ENCODE measurements at places on chromosomes 4 and X. TPM values are rescaled to one million over a fixed set of nuclear protein-coding genes. Genes with fewer than 3 reads are reported as not detected.

DNA sequence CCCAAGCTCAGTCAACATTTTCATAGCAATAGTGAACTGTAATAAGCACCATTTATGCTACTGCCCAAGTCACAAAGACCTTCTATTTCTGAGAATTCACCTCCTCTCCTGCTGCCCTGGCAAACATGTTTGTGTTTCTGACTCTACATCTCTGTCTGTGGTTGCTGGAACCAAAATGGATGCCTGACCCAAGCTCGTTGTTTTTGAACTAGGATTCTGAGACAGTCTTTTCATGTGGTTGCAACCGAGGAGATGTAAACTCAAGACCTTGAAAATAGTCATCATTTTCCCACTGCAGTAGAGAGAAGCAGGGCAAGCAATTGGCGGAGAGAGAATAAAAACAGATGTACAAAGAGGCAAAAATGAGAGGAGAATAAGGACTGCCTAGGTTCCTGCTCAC lies 160.2 kb downstream of the RAB28 start:
- no peak for DNase-seq
- peaks cover 8% of the 10 kb centered on the region for H3K4me1 ChIP-seq
- no peak overlapping the region for H3K4me3 ChIP-seq
- no peaks in the 10 kb centered on the region for H3K27me3 ChIP-seq

DNA sequence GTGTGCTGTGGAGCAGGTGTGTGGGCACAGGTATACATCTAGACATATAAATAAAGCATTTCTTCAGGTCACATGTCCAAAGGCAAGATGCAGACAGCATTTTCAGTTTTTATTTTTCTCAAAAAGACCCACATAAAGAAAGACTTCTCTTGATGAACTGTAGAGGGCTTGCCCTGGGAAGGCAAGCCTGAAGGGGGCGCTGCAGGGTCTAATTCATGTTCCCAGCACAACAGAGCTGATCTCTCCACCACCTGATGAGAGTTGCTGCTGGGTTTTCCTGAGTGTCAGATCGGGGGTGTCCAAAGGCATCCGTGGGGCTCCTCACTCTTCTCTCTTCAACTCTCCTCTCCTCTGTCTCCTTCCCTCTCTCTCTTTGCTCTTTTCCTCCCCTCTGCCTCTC lies 26.6 kb downstream of the ADRA2C start:
- no peaks in the 10 kb centered on the region for H3K4me1 ChIP-seq
- DNase-seq, result peak; percentile 91
- H3K27ac ChIP-seq, result no peak overlapping the region
- no peak overlapping the region for H3K4me3 ChIP-seq
- no peaks in the 10 kb centered on the region for H3K36me3 ChIP-seq

GRCh38 chrX:44247468-44247867 lies 96.0 kb downstream of the EFHC2 start:
- H3K27ac ChIP-seq, result no peak overlapping the region
- H3K4me1 ChIP-seq, result peaks cover 19% of the 10 kb centered on the region
- H3K4me3 ChIP-seq, result no peak overlapping the region
- H3K27me3 ChIP-seq, result no peaks in the 10 kb centered on the region
- no peak for DNase-seq

DNA sequence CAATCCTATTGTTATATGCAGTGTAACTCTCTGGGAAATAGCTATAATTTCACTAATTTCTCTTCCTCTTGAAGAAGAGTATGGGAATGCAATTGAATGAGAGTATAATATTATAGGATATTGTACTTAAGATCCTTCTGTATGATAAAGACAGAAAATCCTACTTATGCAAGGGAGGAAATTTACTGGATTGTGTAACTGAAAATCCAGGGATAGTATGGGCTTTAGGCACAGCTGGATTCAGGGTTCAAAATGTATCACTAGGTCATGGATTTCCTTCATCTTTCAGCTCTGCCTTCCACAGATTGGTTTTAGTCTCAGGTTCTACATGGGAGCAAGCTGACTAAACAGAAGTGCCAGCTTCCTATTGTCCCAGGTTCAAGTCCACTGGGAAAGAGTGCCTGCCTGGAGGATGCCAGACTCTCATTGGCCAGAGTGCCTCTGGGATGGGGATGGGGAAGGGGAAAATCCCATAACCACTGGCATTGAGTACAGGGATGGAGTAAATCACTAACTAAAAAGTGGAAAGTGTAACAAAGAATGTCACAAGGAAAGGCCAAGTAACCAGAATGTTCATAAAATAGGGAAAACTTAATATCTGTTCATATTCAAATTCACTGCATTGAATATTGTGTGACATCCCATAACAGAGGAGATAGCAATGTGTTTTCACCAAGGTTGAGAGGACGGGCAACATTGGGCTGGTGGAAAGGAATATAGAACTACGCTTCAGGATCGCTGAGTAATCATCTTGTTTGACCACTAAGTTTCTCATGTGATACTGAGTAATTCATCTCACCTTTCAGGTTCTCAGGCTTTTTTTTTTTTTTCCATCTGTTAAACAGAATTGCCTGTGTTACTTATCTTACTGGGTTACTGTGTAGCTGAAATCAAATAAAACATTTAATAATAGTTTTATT lies 75.7 kb downstream of the ANXA3 start:
- no peak for DNase-seq
- H3K4me3 ChIP-seq, result no peak overlapping the region
- H3K27me3 ChIP-seq, result no peaks in the 10 kb centered on the region
- H3K27ac ChIP-seq, result no peak overlapping the region
- H3K4me1 ChIP-seq, result no peaks in the 10 kb centered on the region
- no peaks in the 10 kb centered on the region for H3K36me3 ChIP-seq

GRCh38 chrX:66602381-66602938 lies 36.4 kb downstream of the EDA2R start:
- no peaks in the 10 kb centered on the region for H3K4me1 ChIP-seq
- DNase-seq, result peak; percentile 10
- H3K27ac ChIP-seq, result no peak overlapping the region
- no peaks in the 10 kb centered on the region for H3K27me3 ChIP-seq

MSX1 gene
- not detected for total RNA-seq

MSMO1 gene
- 272 TPM for total RNA-seq

DNA sequence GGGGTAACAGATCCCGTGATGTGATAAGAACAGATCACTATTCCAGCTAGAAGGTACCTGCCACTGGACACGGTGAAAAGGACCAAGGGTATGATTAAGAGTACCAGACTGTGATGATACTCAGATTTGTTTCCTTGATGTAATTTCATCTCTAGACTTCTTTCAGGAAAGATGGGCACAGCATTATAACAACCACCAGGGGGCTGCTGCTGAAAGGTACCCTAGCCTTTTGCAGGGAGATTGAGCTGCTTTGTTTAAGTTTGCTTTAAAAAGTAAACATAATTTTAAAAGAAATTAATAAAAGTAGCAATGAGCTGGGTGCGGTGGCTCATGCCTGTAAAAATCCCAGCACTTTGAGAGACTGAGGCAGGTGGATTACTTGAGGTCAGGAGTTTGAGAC lies 145.4 kb downstream of the EMCN start:
- H3K4me3 ChIP-seq, result no peak overlapping the region
- peak; percentile 67 for DNase-seq

- no peaks in the 10 kb centered on the region for H3K36me3 ChIP-seq
- no peak for DNase-seq
- no peaks in the 10 kb centered on the region for H3K4me1 ChIP-seq
- no peak overlapping the region for H3K4me3 ChIP-seq
Observed at GRCh38 chr4:106868381-106869035, 167.6 kb downstream of the DKK2 start.

- no peak for DNase-seq
- H3K27me3 ChIP-seq, result peaks cover 28% of the 10 kb centered on the region
- H3K27ac ChIP-seq, result no peak overlapping the region
- H3K4me3 ChIP-seq, result no peak overlapping the region
- H3K36me3 ChIP-seq, result no peaks in the 10 kb centered on the region
Observed at GRCh38 chr4:3464349-3464905, 1.3 kb downstream of the DOK7 start.

OTUD4 gene
- 42.2 TPM for total RNA-seq

- no peaks in the 10 kb centered on the region for H3K4me1 ChIP-seq
- no peak overlapping the region for H3K4me3 ChIP-seq
- DNase-seq, result no peak
- H3K36me3 ChIP-seq, result no peaks in the 10 kb centered on the region
- no peak overlapping the region for H3K27ac ChIP-seq
Observed at GRCh38 chr4:54840992-54841768, 183.4 kb downstream of the KIT start.

GRCh38 chr4:168334053-168334452 lies 15.5 kb upstream of the DDX60 start:
- no peaks in the 10 kb centered on the region for H3K27me3 ChIP-seq
- no peak overlapping the region for H3K27ac ChIP-seq
- no peaks in the 10 kb centered on the region for H3K4me1 ChIP-seq
- H3K4me3 ChIP-seq, result no peak overlapping the region

TEX13C gene
- total RNA-seq, result 0.07 TPM

ZNF711 gene
- 18.5 TPM for total RNA-seq

IBSP gene
- total RNA-seq, result not detected

MGARP gene
- total RNA-seq, result 2.4 TPM

DNA sequence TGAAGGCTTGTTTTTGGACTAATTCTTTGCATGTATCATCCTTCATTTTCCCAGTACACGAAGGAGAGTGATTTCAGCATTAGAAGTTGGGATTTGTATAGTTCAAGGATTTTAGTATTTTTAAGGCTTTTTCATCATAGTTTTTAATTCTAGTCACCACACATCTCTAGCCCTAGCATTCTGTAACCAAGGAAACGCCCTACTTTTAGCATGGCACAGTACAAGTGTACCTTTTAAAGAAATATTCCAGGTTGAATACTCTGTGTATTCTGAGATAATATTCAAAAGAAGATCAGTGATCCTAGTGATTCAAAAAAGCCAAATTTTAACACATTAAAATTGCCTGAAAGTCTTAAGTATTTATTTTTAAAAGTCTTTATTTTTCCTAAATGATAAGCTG lies 150.5 kb downstream of the RAP1GDS1 start:
- no peaks in the 10 kb centered on the region for H3K4me1 ChIP-seq
- H3K4me3 ChIP-seq, result no peak overlapping the region
- H3K27me3 ChIP-seq, result no peaks in the 10 kb centered on the region
- H3K36me3 ChIP-seq, result 0 out of 2 replicates have a peak, but pooled peaks cover 8% of the 10 kb centered on the region
- no peak for DNase-seq

DNA sequence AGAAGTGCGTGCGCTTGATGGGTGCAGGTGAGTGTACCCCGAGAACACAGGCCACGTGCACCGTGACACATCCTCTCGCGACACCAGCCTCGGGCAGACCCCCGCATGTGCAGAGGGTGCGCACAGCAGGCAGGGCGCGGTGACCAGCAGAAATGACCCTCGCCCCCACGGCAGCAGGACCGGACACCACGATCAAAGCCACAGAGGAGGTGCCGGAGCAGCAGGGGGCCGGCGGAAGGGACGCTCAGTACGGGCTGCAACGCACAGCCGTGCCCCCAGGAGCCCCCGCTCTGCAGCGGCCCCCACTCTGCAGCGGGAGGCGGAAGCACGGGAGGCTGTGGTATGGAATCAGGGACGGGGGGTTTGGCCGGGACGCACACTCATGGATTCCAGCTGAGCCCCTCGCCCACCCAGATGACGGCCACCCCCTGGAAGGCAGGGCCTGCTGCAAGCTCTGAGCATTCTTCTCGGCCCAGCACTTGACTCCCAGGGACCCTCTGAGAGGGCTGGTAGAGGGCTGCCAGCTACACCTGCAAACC lies 17.1 kb downstream of the PPP2R3B start:
- no peaks in the 10 kb centered on the region for H3K36me3 ChIP-seq
- H3K27ac ChIP-seq, result peak overlapping the region; percentile 89
- no peak overlapping the region for H3K4me3 ChIP-seq
- DNase-seq, result no peak
- H3K27me3 ChIP-seq, result peaks cover 16% of the 10 kb centered on the region
- H3K4me1 ChIP-seq, result peaks cover 18% of the 10 kb centered on the region

DNA sequence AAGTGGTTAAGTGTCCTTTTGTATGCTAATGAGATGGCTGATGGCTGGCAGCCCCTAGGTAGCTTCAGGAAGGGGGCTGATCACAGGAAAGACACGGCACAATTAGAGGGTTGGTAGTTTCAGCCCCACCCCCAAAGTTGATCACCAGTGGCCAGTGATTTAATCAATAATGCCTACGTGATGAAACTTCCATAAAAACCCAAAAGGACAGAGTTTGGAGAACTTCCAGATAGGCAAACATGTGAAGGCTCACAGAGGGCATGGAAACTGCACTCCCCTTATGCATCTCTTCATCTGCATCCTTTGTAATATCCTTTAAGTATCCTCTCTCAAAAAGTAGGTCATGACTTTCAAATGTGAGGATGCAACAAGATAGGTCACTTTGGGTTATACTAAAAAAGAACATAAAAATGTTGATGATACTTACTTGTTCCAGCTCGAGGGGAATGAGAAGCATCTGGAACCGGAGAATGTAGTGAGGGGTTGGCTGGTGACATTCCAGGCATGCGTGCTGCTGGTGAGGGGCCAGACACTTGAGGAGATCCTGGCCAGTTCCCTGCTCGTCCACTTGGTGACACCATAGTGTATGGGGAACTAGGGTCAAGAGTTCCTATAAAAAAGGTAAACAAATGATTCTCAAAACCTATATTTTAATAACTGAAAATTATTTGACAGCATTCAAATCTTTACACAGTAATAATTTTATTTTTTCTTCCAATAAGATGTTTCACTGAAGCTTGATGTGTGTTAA lies 16.7 kb upstream of the CXorf38 start:
- H3K27ac ChIP-seq, result no peak overlapping the region
- no peaks in the 10 kb centered on the region for H3K27me3 ChIP-seq
- peak; percentile 51 for DNase-seq
- no peak overlapping the region for H3K4me3 ChIP-seq

GLRA2 gene
- total RNA-seq, result not detected

GRCh38 chrX:13669246-13669737 lies 16.4 kb downstream of the TCEANC start:
- H3K27me3 ChIP-seq, result no peaks in the 10 kb centered on the region
- no peak overlapping the region for H3K4me3 ChIP-seq
- no peak overlapping the region for H3K27ac ChIP-seq
- no peak for DNase-seq
- H3K4me1 ChIP-seq, result no peaks in the 10 kb centered on the region

GRCh38 chr4:7313347-7313811 lies 121.0 kb downstream of the SORCS2 start:
- H3K36me3 ChIP-seq, result no peaks in the 10 kb centered on the region
- H3K4me3 ChIP-seq, result no peak overlapping the region
- no peak for DNase-seq
- H3K27ac ChIP-seq, result no peak overlapping the region

- H3K27me3 ChIP-seq, result no peaks in the 10 kb centered on the region
- no peaks in the 10 kb centered on the region for H3K36me3 ChIP-seq
- no peak overlapping the region for H3K27ac ChIP-seq
- H3K4me3 ChIP-seq, result no peak overlapping the region
- DNase-seq, result no peak
Observed at GRCh38 chr4:176549161-176549865, 229.5 kb downstream of the SPCS3 start.

VEGFC gene
- 1.0 TPM for total RNA-seq

DNA sequence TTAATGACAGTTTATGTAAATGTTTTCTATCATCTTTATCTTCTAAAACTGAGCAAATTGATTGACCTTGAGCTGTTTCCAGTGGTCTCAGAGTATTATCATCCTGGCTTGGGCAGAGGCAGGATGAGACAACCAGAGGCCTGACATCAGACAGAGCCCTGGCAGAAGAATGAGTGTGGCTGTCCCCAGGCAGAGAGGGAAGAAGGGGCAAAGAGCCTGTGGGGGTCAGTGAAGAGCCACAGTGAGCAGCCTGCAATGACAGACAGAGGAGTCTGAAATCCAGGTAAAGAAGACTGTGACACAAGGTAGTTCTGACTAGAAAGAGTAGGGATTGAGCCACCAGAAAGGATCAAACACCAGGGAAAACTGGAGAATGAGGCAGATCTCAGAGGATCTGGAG lies 182.4 kb upstream of the ARSJ start:
- 0 out of 2 replicates have a peak, but pooled peaks cover 3% of the 10 kb centered on the region for H3K4me1 ChIP-seq
- H3K4me3 ChIP-seq, result no peak overlapping the region
- H3K36me3 ChIP-seq, result no peaks in the 10 kb centered on the region
- peak; percentile 25 for DNase-seq
- H3K27me3 ChIP-seq, result no peaks in the 10 kb centered on the region
- no peak overlapping the region for H3K27ac ChIP-seq
